ENCODE measurements at places on chromosomes 1 and 21.

DNA sequence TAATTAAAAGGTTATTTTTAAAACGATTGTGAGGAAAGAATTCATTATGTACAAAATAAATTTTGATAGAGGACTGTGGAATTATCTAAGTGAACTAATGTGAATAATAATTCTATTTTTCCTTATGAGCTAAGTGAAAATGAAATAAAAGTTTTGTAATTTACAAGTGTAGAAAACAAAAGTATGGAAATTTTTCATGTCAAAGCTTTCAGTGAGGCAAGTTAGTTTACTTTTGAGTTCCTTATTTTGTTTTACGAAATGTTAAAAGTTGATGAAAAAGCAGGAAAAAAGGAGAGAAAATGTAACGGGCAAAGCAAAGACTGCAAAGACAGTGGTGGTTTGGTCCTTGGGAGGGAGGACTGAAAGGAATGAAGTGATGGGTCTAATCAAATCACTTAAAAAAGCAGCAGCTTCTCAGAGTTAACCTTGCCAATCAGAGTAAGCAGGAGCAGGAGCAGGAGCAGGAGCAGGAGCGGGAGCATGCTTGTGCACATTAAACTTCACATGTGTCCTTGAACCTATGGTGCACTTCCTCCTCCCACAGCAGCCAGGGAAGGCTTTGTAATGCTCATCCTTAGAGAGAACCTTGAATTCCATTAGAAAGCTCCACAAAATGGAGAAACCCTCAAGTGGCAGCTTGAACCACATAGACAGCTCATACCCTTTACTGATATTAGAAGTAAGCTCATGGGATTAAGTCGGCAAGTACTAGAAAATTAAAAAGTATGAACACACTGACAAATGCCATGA, 133.4 kb downstream of the LHX4 start:
- DNase-seq: no peak

- no peak for DNase-seq
Observed at GRCh38 chr1:57329001-57329527, 94.8 kb downstream of the DAB1 start.

- DNase-seq: peak; percentile 89
Observed at GRCh38 chr1:68112835-68113243, 62.4 kb upstream of the DIRAS3 start.

DNA sequence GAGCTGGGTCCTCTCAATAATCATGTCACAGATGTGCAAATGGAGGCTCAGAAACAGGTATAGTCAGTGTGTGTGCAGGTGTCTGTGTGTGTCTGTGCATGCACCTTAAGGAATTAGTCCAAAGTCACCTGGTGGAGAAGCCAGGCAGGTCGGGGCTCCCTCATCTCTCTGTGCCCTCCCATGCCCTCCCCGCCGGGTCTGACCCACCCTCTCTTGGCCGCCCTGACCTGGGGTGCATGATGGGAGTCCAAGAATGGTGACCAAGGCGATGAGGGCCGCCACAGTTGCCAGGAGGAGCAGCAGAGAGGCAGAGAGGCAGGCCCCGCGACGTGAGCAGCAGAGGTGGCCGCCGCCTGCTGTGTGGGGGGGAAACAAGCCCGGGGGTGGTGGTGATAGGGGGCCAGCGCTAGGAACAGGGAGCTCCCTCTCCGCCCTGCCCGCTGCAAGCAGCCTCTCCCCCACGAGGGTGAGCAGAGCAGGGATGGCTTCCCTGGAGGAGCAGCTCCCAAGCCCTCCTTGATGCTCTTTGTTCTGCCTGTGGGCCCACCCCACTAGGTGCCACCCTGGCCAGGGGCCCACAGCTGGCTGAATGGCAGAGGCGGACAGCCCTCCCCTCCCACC, 3.9 kb downstream of the LDLRAD1 start:
- DNase-seq: no peak

GRCh38 chr1:228669242-228669585, 66.1 kb upstream of the RHOU start:
- DNase-seq: peak; percentile 8

- no peak for DNase-seq
Observed at GRCh38 chr1:43282220-43283195, 2.9 kb downstream of the C1orf210 start.

DNA sequence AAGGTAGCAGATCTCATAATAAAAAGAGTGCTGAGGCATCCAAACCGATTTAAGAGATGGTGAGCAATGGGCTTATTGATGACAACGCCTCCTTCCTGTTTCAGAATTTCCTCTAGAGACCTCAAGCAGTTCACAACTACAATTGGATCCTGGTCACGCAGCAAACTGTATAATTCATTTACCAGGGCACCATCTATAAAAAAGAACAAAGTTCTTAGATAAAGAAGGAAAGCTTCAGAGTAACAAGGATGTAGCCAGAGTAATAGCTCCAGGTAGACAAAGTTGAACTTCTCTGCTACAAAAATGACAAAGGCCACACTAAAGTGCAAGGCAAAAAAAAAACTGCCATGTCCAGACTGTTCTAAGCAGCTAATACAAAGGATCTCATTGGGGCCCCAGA, 3.4 kb downstream of the AP4B1 start:
- DNase-seq: no peak
